Dermis microvascular lymphatic vessel endothelial cell (primary cell): ENCODE measurements at places on chromosomes 12 and 14. TPM values are rescaled to one million over a fixed set of nuclear protein-coding genes. Genes with fewer than 3 reads are reported as not detected.

Gene TAS2R13
- 0.39 and 0.63 TPM in 2 replicates for total RNA-seq

Gene SOX5
- under 0.01 TPM in 2 replicates for total RNA-seq

GRCh38 chr12:50287271-50287670 lies 4.0 kb upstream of the LIMA1 start:
- DNase-seq = no peak

DNA sequence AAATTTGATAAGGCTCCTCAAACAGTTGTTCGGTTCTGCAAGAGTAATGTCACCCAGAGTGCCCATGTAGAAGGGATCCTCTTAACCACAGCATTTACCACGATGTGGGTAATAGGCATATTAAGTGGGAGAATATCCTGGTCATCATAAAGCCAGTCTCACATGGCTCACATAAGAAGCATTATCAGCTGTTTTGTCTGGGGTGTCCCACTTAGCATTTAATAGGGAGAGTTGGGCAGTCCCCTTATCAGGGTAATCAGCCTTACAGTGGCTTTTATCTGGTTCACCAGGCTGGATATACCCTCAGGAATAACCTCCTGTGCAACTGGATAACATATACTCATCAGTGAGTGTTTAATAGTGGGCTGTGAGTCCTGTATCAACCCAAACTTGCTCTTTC lies 12.9 kb upstream of the TMEM263 start:
- no peak for DNase-seq

DNA sequence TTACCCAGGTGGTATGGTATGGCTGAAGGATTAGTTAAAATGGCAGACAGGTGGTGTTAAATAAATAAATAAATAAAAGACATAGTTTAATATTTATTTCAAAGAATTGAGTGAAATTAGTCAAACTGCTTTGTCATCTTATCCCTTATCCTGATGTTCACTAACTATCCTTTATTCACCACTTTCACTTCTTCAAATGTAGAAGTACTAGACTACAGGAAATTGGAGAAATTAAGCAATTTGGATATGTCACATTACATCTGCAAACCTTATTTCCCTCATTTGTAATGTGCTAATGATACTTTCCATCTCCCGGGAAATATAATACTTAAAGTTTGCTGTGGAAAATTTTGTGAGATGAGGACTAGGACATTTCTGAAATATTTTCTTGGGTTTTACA lies 1195.7 kb downstream of the LRFN5 start:
- DNase-seq = no peak

DNA sequence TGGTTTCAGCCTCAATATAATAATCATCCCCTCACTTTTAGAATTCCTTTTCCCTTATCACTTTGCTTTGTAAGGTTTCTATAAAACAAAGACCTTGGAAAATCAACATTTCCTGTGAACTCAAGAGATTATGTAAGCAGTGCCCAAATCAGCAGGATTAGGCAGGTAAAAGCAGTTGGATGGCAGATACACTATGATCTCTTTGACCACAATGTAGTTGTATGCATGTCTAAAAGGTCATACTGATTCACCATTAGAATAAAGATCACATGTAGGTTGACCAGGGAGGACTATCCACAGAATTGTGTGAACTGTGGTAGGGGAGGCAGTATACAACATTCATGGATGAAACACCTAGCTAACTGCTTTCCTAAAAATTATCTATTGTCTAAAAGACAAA lies 57.5 kb downstream of the DENND5B start:
- DNase-seq = peak; percentile 29

GRCh38 chr14:76866456-76866855 lies 40.2 kb downstream of the LRRC74A start:
- DNase-seq = no peak

DNA sequence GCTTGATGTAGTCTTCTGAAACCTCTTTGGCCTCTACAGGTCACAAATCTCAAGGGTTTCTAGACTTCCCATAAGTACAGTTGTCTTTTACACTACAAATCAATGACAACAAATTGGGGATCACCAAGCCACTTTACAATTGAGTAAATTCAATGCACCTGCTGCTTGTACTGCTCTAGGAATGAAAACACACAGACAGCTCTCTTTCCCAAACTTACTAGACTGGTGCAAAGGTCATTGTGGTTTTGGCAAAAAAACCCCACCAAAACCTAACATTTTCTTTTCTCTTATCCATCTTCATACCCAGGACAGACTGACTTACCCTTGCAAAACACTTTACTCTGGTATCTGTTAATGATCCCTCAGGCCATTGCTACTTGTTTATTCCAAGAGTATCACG lies 2.7 kb downstream of the M6PR start:
- no peak for DNase-seq

GRCh38 chr14:54654605-54655004 lies 87.7 kb downstream of the SAMD4A start:
- DNase-seq = peak; percentile 73
